Left ventricle myocardium inferior (tissue), 1 donor: ENCODE measurements at places on chromosomes 2 and 18. TPM values are rescaled to one million over a fixed set of nuclear protein-coding genes. Genes with fewer than 3 reads are reported as not detected.

GRCh38 chr2:88626171-88627054 lies 851 bp downstream of the EIF2AK3 start:
- DNase-seq = peak; percentile 27

- no peak for DNase-seq
Measured at GRCh38 chr2:19848952-19849351, 52.8 kb downstream of the TTC32 start.

GRCh38 chr2:240256704-240257637 lies 116.5 kb upstream of the OTOS start:
- DNase-seq = no peak

SAG gene
- total RNA-seq = not detected
